ENCODE measurements at places on chromosomes 16 and 17.

- no peak for DNase-seq
Measured at GRCh38 chr16:85465328-85466303, 147.5 kb upstream of the GSE1 start.

GRCh38 chr17:78694805-78695531 lies 87.1 kb downstream of the CYTH1 start:
- DNase-seq: no peak

DNA sequence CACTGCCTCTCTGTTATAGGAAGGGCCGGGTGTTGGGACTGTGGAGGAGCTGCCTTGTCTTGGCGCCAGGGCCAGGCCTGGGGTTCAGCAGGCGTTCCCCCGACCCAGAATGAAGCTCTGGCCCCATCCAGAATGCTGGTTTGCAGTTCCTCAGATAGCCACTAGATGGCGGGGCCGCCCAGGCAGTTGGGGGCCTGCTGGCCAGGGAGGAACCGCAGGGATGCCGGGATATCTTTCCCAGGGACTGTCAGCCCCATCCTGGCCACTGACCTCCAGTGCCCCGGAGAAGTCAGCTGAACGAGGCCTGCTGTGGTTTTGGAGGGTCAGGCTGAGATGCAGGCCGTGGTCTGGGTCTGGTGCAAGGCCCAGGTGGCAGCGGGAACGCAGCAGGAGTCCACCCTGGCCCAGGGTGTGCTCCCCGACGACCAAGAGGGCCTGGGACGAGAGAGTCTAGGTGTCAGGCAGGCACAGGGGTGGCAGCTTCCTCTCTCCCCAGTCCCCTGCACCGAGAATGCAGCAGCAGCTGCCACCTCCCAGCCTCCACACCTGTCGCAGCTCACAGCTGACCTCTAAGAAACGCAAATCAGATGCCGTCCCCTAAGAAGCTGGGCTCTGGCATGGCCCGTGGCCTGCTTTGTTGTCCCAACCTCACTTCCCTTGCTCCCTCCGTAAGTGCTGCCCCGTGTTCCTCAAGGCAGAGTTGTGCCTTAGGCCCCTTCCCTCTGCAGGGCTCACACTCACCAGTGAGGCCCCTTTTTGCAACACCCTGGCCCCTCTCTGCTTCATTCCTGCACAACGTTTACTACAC lies 51.2 kb downstream of the RMI2 start:
- DNase-seq: peak; percentile 33

- no peak for DNase-seq
Measured at GRCh38 chr17:59807892-59808509, 84.7 kb downstream of the TUBD1 start.

DNA sequence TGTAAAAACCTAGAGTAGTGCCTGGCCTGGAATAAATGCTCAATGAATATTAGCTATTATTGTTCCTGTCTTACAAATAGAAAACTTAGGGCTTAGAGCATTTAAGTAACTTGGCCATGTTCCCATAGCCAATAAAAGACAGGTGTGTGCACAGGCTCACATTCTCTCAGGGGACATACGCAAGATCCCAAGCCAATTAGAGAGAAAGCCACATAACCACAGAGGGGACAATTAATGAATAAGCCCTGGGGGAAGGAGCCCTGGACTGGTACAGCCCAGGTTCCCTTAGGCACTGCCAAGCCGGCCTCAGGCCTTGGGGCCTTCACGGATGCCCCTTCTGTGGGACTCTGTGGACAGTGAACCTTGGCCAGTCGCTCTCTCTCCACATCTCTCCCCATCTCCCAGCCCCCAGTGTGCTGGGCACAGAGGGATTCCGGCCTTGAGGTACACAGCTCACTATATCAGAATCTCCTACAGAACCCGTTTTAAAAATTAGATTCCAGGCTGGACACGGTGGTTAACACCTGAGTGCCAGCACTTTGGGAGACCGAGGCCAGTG lies 27.3 kb upstream of the ABCC12 start:
- no peak for DNase-seq

GRCh38 chr16:2967211-2967631 lies 1.9 kb upstream of the PAQR4 start:
- no peak for DNase-seq

GRCh38 chr16:47586121-47586520 lies 125.0 kb downstream of the PHKB start:
- no peak for DNase-seq

GRCh38 chr16:14635395-14636165 lies 2.8 kb downstream of the BFAR start:
- no peak for DNase-seq

DNA sequence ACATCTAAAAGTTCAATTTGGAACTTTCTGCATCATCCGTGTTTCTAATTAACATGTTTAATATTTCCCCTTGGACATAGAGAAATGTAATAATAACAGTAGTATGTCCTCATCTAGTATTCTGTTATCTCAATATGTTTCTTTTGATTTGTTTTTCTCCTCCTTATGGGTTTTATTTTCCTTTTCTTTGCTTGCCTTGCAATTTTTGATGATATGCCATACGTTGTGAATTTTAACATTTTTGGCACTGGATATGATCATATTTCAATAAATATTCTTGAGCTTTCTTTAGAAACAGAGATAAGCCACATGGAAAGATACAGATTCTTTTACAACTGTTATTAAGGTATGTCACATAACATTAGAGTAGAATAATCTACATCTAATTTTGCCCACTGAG lies 1316.2 kb downstream of the CDH8 start:
- no peak for DNase-seq

DNA sequence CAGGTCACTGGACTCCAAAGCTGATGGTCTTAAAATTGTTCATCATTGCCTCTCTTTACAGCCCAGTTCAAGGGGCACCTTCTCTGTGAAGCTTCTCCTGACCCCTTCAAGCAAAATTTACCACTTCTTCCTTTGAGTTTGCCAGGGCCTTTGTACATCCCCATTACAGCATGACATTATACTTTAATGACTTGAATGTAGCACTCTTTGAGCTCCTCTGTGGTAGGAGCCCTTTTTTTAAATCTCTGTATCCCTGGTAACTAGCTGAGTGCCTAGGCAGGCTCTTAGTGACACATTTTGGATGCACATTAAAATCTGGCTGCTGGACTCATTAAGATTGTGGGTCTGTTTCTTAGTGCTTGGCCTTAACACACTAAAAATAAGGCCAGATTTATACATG lies 412.1 kb downstream of the CA10 start:
- DNase-seq: no peak

- DNase-seq: no peak
Measured at GRCh38 chr17:18006495-18007239, 32.3 kb downstream of the ATPAF2 start.

- DNase-seq: no peak
Measured at GRCh38 chr17:64230791-64231408, 32.2 kb downstream of the TEX2 start.

- DNase-seq: no peak
Measured at GRCh38 chr17:66435182-66435581, 132.8 kb downstream of the PRKCA start.

GRCh38 chr17:76515274-76515949 lies 14.2 kb upstream of the RHBDF2 start:
- DNase-seq: peak; percentile 59

DNA sequence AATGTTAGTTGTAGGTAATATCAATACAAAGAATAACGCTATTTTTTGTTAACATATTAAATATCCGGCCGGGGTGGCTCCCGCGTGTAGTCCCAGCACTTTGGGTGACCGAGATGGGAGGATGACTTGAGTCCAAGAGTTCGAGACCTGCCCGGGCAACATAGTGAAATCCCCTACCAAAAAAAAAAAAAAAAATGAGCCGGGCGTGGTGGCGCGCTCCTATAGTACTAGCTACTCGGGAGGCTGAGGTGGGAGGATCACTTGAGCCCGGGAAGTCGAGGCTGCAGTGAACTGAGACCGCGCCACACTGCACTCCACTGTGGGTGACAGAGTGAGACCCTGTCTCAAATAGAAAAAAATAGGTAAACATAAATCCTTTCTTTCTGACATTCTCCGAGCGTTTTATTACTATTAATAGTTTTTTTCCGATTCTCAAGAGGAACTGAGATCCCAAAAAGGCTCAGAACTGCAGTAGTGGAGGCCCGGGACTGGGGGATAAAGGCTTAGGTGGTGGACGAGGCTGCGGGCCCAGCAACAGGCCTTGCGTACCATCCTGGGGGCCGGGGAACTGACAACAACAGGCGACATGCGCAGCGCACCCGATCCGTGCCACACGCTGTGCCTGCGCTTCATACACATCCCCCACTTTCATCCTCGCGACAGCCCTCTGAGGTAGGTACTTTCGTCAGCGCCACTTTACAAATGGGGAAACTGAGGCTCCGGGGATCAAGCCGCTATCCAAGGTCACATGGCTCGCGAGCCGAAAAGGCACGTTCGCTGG lies 919 bp downstream of the N4BP1 start:
- peak; percentile 33 for DNase-seq

DNA sequence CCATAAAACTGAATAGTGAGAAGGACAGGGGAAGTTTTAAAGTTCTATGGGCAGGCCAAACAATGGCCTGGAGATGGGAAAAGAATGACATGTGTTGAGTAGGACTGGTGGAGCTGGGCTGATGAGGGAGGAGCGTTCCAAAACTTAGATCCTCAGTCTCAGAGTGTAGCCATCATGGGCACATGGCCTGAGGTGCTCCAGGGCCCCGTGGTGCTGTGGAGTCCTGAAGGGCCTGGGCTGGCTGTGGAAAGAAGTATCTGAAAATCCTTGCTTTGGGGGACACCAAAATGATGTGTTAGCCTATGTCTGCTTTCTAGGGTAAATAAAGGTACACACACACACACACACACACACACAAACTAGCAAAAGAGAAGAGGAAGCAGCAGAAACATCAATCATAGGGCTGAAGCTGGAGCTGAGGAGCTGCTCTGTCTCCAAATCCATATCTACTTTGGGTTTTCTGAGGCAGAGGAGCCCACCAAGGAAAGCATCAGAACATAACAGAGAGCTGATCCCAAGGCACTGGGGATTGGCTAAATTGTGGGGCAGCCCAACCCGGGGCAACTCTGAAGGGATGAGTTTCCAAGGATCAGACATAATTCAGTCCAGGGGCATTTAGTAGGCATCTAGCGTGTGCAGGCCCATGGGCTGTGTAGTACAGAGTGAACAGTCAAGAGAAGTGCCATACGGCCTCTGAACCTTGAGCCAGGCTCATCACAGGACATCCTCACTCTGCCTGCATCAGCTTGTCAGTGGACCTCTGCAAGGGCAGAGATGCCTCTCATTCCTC lies 85.2 kb downstream of the C16orf78 start:
- DNase-seq: no peak

DNA sequence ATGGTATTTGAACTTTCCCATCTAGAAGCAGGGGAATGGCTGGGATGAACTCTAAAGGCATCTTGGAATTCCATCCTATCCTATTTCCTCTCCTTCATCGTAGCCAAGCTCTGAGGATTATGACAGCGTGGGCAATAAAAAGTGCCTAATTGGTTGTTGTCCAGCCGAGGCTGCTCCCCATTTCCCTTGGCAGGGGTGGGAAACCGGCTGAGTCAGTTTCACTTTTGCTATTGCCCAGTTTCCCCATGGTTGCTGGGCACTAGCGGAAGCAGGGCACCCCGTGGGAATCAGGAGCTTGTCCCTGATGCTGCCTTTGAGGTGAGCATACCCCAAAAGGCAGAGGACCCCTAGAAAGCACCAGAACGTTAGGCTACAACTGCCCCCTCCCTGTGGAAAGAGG lies 13.8 kb upstream of the SP2 start:
- no peak for DNase-seq

DNA sequence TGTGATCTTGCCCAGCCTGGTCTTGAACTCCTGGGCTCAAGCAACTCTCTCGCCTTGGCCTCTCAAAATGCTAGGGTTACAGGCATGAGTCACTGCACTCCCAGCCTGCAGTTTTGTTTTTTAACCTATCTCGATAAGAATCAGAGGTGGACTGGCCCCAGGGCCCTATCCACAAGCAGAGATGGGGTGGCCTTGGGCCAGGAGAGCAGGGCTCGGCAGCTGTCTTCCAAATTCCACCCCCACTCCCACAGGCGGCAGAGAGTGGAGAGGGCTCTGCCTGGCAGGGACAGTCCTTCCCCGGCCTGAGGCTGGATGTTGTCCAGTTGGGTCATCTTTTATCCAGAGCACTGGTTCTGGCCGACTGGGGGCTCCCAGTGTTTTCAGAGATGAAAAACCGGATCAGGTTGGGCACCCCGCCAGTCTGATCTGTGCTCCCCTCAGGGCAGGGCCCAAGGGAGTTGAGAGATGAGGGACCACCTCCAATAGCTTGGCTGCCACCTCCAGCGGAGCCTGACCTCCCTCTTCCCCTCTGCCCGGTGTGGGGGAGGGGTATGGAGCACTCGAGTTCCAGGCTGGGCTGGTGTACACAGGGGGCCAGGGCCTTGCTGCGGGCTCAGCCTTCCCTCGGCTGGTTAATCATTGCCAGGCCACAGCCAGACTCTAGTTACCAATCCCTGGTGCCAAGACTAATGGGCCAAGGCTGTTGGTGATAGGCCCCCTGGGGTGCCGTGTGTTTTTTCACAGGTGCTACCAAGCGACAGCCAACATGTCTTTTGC lies 30.3 kb upstream of the MYO15B start:
- DNase-seq: no peak

- no peak for DNase-seq
Measured at GRCh38 chr16:49884033-49885015, 28.4 kb upstream of the ZNF423 start.

DNA sequence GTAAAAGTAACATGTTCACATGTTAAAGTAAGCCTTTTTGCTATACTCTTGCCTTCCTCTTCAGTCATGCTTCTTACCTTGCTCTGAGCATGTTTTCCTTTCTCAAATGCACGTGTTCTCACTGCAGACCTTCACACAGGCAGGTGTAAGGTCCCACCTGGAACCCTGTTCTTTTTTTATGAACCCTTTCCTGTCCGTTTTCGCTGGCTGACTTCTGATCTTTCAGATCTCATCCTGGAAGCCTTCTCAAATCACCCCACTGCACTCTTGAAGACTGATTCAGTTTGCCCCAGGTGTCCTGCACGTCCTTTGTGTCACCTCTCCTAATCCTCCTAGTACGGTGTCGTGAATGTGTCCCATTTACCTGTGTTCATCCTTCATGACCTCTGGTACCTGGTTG lies 313.6 kb downstream of the SNX29 start:
- no peak for DNase-seq

GRCh38 chr16:30571445-30572322 lies at the start of gene ZNF688:
Gene ZNF688, minus strand, starts transcription at chr16:30571714. Its CDS starts 85 bp downstream, at chr16:30571629.
- DNase-seq: peak; percentile 82

DNA sequence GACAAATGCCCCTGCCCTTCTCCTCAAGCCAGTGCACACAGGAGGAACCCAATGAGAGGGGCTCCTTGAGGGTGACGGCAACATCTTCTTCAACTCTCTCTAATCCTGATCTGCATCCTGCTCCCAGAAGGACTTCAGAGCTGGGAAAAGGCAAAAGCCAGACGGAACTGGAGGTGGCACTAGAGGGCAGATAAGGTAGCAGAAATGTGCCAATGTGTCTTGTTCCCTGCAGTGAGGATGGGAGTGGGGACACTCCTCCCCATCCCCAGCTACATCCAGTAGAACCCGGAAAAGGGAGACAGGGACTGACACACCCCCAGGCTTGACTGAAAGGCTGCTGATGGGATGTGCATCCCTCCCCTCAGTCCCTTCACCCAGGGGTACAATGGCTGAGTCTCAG lies 28.5 kb downstream of the SRCIN1 start:
- no peak for DNase-seq

GRCh38 chr17:47057830-47058229 lies 78.8 kb upstream of the RPRML start:
- DNase-seq: no peak
